ENCODE measurements at places on chromosomes 4 and X.

DNA sequence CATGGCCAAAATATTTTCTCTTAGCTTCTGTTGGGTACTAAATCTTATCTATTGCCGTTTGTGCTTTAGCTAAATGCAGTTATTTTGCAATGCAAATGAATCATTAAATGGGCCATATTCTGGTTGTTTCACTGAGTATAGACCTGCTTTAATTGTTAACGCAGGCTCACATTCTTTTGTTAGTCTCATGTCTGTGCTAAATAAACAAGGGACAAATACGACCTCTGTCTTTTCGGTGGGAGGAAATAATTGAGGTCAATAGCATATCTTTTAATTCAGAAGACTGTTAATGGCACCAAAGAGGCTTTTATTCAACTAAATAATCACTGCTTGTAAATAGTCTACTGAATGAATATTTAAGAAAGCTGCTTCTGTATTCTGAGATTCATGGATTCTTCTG, 76.9 kb downstream of the DIAPH2 start:
- no peak for DNase-seq

DNA sequence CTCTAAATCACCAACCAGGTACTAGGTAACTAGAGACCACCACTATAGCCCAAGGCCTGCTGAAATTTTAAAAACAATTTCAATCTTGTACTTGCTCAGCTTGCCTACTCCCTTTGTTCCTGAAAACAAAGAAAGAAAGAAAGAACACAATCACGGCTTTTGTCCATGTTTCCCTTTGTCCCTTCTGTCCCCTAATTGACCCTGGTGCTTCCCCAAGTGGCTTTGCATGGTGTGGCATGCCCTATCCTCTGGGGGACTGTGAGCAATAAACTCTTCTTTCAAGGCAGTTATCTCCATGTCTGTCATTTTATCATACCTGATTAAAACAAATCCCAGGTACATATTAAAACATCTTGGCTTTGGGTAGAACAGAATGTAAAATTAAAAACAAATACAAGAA, 94.8 kb downstream of the ARSJ start:
- no peak for DNase-seq

- DNase-seq: no peak
Measured at GRCh38 chr4:146343199-146343598, 128.9 kb downstream of the REELD1 start.

- DNase-seq: no peak
Measured at GRCh38 chrX:69136546-69137331, 28.5 kb downstream of the PJA1 start.

DNA sequence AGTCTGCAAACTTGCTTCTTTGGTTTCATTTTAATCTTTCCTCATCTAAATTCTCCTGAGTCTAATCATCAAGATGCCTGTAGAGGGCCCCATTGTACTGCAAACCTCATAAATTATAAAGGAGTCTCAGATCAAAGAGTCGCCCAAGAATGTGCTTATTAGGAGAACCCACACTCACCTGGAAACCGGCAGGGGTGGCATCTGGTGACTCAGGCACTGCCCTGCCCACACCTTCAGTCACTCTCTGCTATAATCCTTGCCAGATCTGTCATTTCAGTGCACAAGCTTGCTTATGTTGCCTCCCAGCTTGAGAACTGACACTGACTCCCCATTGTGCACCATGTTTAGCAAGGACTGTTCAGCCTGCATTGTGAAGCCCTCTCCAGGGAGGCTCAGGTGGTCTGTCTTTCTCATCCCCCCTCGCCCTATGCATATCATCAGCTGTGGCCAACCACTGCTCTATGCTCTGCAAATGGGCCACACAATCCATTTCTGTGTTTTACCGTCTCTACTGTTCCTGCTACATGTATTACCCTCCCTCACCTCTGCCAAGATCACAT, 12.4 kb downstream of the EPGN start:
- peak; percentile 4 for DNase-seq

GRCh38 chrX:68589372-68589753, 58.1 kb upstream of the STARD8 start:
- DNase-seq: no peak

DNA sequence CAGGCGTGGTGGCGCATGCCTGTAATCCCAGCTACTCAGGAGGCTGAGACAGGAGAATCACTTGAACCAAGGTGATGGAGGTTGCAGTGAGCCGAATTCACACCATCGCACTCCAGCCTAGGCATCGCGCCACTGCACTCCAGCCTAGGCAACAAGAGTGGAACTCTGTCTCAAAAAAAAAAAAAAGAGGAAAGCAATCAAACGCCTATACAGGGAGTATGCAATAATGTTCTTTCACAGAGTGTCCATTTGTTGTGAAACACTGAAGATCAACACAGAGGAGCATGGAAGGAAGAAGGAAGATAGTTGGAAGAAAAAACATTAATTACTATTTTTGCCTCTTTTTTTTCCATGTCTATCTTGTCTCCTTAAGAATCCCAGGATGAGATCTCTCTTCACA, 113.4 kb downstream of the FBXO8 start:
- no peak for DNase-seq

DNA sequence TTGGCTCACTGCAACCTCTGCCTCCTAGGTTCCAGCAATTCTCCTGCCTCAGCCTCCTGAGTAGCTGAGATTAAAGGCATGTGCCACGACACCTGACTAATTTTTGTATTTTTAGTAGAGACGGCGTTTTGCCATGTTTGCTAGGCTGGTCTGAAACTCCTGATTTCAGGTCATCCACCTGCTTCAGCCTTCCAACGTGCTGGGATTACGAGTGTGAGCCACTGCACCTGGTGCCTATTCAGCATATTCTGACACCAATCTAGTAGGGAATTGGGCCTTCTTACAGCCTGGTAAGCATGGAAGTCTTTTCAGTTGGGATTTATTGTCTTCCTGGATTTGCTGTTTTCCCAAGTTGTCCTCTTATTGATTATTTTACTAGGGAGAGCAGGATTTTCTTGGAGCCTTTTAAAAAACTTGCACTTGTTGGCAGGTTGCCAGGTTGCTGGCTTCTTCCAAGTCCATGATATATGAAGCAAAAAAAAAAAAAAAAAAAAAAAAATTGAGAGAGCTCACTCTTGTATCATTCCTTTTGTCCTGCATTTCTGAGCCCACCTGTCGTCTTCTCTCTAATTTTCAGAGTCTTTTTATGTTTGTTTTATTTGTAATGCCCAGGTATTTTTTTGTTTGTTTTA, 43.7 kb downstream of the TMPRSS11E start:
- DNase-seq: no peak

- no peak for DNase-seq
Measured at GRCh38 chr4:187069398-187069797, 345.7 kb upstream of the FAT1 start.
